T-cell (primary cell): ENCODE measurements at places on chromosomes 6 and 20. TPM values are rescaled to one million over a fixed set of nuclear protein-coding genes. Genes with fewer than 3 reads are reported as not detected.

Gene RIPPLY2
- total RNA-seq = not detected

Gene LRRN4
- total RNA-seq = not detected

Gene GSTA3
- not detected for total RNA-seq

Gene MOCS1
- total RNA-seq = 1.5 TPM

GRCh38 chr20:37939701-37940560 lies 37.0 kb downstream of the VSTM2L start:
- no peaks in the 10 kb centered on the region for H3K36me3 ChIP-seq
- no peaks in the 10 kb centered on the region for H3K4me1 ChIP-seq
- DNase-seq = no peak
- no peak overlapping the region for H3K4me3 ChIP-seq
- H3K27ac ChIP-seq = no peak overlapping the region

- H3K4me3 ChIP-seq = no peak overlapping the region
- H3K27ac ChIP-seq = no peak overlapping the region
- no peaks in the 10 kb centered on the region for H3K4me1 ChIP-seq
- DNase-seq = no peak
These were observed 967.6 kb upstream of the GJE1 start for GRCh38 chr6:141165002-141165665.

DNA sequence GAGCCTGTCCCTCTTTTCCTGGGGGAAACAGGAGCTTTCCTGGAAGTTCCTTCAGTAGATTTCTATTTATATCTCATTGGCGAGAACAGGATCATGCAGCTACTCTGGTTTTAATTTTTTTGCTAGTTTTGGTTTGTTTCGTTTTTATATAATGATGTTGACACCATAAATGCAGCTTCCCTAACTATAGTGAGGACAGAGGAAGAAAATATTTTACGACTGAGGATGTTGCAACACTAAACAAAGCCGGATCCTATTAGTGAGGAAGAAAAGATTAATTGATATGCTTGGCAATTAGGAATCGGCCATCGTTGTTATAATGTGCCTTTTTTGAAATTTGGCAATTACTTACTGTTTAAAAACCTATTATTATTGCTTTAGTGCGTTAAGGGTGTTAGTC lies 16.6 kb downstream of the KDM1B start:
- H3K27me3 ChIP-seq = no peaks in the 10 kb centered on the region
- no peaks in the 10 kb centered on the region for H3K4me1 ChIP-seq
- no peak overlapping the region for H3K4me3 ChIP-seq
- H3K27ac ChIP-seq = no peak overlapping the region
- no peak for DNase-seq

DNA sequence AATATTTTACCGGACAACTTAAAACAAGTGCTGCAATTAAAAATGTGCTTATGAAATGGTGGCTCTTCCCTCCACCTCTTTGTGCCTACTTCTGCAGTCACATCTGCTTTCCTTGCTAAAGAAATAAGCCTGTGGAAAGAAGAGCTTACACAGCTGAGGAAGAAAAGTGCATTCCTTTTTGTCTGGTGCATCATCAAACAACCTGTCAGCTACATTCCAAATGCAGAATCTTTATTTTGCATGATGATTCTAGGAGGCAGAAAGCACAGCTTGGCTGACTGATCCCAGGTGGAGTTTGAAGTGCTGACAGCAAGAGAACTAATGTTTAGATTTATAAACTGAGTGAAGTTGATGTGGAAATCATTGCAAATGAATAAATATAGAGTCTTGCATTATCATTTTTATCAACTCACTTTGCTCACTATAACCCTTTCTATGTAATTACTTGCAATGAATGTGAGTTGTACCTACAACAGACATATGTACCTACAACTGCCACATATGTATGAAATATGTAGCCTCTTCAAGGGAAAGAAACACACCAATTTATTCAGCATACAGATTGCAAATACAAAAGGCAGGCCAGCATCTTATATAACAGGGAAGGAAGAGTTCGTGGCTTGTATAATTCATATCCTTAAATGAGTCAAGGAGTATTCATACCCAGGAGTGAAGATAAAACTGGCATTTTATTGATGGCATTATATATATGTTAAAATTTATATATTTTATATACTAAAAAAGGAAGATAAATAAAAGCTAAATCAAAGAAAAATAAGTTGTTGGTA lies 223.4 kb upstream of the MCHR2 start:
- H3K4me1 ChIP-seq = no peaks in the 10 kb centered on the region
- DNase-seq = no peak
- H3K27ac ChIP-seq = no peak overlapping the region
- H3K4me3 ChIP-seq = no peak overlapping the region

DNA sequence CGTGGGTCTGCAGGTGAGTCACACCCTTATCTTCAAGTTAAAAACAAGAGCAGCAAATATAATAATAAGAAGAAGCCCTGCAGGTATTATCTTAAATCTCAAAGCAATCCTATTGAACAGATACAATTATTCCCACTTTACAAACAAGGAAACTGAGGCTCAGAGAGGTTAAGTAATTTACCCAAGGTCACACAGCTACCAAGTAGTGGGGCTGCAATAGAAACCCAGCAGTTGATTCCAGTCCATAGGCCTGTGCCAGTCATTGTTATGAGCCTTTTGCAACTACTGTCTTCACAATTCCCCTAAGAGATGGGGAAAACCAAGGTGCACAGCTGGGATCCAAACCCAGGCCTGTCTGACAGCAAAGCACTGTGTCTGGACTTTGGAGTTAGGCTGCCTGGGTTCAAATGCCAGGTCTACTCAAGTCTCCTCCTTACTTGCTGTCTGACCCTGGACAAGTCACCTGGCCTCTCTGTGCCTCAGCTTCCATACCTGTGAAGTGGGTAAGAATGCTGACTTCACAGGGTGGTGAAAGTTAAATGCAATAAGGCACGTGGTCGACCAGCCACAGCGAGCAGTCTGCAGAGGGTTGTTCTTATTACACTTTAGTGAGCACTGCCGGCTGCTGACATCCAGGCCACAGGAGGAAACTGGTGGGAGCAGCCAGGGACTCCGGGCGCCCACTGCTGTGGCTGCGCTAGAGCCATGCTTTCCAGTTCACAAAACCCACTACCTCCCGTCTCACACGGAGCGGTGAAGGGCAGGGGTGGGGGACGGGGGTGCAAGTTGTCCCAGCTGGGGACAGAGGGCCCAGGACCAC lies 6.1 kb downstream of the MYL9 start:
- H3K4me3 ChIP-seq = no peak overlapping the region
- no peak for DNase-seq
- no peaks in the 10 kb centered on the region for H3K4me1 ChIP-seq

DNA sequence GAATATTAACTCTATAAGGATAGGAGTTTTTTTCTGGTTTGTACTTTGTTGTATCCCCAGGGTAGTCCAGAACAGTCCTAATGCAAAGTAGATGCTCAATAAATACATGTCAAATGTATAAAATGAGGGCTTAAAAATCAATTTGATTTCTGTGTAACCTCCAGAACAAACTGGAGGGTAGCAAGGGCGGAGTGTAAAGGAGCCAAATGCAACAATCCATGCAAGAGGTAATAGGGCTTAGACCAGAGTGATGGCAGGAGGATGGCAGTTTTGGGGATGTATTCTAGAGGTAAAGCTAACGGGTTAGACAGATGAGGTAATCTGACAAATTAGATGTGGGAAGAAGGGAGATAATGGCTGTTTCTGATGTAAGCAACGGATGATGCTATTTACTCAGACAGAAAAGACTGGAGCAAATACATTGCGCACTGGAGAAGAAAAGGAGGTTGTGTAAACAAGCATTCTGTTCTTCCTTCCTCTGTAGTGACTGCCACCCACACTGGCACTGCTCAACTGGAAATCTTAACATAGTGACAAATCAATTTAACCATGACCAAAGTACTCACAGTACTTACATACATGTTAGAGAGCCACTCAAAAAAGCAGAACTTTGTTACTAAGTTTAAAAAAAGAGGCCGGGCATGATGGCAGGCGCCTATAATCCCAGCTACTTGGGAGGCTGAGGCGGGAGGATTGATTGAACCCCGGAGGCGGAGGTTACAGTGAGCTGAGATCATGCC lies 2.0 kb downstream of the ZNF318 start:
- H3K27me3 ChIP-seq = no peaks in the 10 kb centered on the region
- peaks cover 12% of the 10 kb centered on the region for H3K4me1 ChIP-seq
- no peaks in the 10 kb centered on the region for H3K36me3 ChIP-seq

GRCh38 chr6:37826188-37826587 lies 6.7 kb downstream of the ZFAND3 start:
- no peaks in the 10 kb centered on the region for H3K36me3 ChIP-seq
- DNase-seq = no peak
- H3K27ac ChIP-seq = no peak overlapping the region
- peaks cover 26% of the 10 kb centered on the region for H3K4me1 ChIP-seq

- H3K36me3 ChIP-seq = no peaks in the 10 kb centered on the region
- DNase-seq = no peak
- no peaks in the 10 kb centered on the region for H3K4me1 ChIP-seq
- H3K4me3 ChIP-seq = no peak overlapping the region
These were observed 499.3 kb downstream of the CDKAL1 start for GRCh38 chr6:21033575-21034026.

DNA sequence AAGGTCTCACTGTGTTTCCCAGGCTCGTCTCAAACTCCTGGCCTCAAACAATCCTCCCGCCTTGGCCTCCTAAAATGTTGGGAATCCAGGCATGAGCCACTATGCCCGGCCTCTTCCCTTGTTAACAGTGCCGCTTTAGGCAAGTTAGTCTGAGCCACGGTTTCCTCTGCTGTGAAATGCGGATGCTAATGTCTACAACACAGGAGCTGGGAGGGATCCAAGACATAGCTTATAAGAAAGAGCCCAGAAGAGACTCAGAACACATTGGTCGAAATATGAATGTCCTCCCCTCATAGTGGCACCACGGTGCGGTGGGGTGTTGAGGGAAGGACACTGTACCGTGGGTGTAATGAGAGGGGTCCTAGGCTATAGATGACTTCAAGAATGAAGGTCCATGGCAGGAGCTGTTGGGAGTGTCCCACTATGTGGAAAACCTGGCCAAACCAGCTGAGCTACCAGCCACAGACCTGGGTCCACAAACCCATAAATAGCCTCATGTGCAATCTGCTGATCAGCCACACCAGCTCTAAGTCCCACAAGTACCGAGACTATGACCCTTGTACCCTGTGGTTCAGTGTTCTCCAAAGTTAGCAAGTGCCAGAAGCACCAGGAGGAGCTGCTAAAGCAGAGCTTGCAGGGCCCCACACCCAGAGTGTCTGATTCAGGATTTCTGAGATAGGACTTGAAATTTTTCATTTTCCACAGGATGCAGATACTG lies 57.8 kb upstream of the ZFAND3 start:
- no peak overlapping the region for H3K27ac ChIP-seq
- H3K27me3 ChIP-seq = no peaks in the 10 kb centered on the region
- no peak overlapping the region for H3K4me3 ChIP-seq
- H3K4me1 ChIP-seq = no peaks in the 10 kb centered on the region
- H3K36me3 ChIP-seq = no peaks in the 10 kb centered on the region

GRCh38 chr6:12751694-12752325 lies 35.2 kb downstream of the PHACTR1 start:
- H3K27ac ChIP-seq = no peak overlapping the region
- H3K4me3 ChIP-seq = peak overlapping the region; percentile 8
- peak; percentile 4 for DNase-seq

DNA sequence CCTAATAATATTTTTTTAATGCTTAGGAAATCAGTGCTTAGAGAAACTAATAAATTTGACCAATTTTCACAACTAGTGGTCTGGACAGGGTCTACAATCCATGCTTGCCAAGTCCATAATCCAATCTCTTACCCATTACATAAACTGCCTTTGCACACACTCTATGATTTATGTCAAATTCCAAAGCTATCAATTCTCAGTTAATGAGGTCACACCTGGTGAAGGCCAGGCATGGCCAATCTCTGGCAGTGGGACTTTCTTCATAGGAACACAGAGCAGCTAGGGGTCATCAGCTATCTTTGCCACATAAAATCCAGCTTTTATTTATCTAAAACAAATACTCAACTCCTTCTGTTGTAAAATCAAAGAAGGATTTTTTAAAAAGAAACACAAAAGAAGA lies 21.2 kb downstream of the PAK5 start:
- H3K4me3 ChIP-seq = no peak overlapping the region
- no peaks in the 10 kb centered on the region for H3K27me3 ChIP-seq
- H3K27ac ChIP-seq = no peak overlapping the region

- H3K4me1 ChIP-seq = no peaks in the 10 kb centered on the region
- no peak overlapping the region for H3K27ac ChIP-seq
- H3K4me3 ChIP-seq = no peak overlapping the region
- no peaks in the 10 kb centered on the region for H3K27me3 ChIP-seq
- no peak for DNase-seq
These were observed 106.3 kb downstream of the GRM1 start for GRCh38 chr6:146135167-146135566.

DNA sequence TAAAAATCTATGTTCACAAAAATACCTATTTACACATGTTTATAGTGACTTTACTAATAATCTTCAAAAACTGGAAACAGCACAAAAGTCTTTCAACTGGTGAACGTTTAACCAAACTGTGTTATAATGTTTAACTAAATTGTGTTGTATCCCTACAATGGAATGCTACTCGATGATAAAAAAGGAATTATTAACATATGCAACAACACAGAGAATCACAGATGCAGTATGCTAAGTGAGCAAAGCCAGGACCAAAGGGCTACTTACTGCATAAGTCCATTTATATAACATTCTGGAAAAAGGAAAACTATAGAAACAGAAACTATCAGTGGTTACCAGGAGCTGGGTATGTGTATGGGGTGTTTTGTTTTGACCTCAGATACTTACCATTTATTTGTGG lies 602.2 kb upstream of the BTBD3 start:
- H3K4me3 ChIP-seq = no peak overlapping the region
- no peaks in the 10 kb centered on the region for H3K36me3 ChIP-seq
- no peak overlapping the region for H3K27ac ChIP-seq

DNA sequence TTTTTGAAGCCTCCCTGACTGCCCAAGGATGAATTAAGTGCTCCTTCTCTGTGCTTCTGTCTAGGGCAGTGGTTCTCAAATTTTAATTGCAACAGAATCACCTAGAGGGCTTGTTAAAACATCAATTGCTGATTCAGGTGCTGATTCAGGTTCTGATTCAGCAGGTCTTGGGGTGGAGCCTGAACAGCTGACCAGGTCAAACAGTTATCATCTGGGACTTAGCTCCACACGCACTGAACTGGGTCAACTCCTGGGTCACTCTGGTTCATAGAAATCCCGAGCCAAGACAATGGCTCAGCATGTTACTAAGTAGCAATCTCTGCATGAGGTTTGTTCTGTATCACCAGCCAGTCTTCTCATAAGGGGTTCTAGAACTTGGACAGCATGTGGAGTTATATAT lies 192.3 kb downstream of the GJA1 start:
- no peaks in the 10 kb centered on the region for H3K27me3 ChIP-seq
- H3K4me1 ChIP-seq = no peaks in the 10 kb centered on the region
- H3K4me3 ChIP-seq = no peak overlapping the region
- H3K27ac ChIP-seq = no peak overlapping the region
- no peak for DNase-seq
- H3K36me3 ChIP-seq = no peaks in the 10 kb centered on the region

GRCh38 chr6:113363866-113364265 lies 493.3 kb upstream of the MARCKS start:
- no peak overlapping the region for H3K27ac ChIP-seq
- H3K36me3 ChIP-seq = no peaks in the 10 kb centered on the region
- no peaks in the 10 kb centered on the region for H3K27me3 ChIP-seq
- no peak overlapping the region for H3K4me3 ChIP-seq
- H3K4me1 ChIP-seq = no peaks in the 10 kb centered on the region
- no peak for DNase-seq

GRCh38 chr6:103273048-103273447 lies 1586.7 kb downstream of the HACE1 start:
- no peaks in the 10 kb centered on the region for H3K27me3 ChIP-seq
- no peak overlapping the region for H3K27ac ChIP-seq
- no peaks in the 10 kb centered on the region for H3K4me1 ChIP-seq
- no peaks in the 10 kb centered on the region for H3K36me3 ChIP-seq
